Stimulated activated naive CD8-positive, alpha-beta T cell treated with anti-CD3 and anti-CD28 coated beads, Interleukin-15, Interleukin-2, amounts not matched to agents 100 U/mL and 50 U/mL, for 24 hours (primary cell): ENCODE measurements at places on chromosomes 1 and 21.

DNA sequence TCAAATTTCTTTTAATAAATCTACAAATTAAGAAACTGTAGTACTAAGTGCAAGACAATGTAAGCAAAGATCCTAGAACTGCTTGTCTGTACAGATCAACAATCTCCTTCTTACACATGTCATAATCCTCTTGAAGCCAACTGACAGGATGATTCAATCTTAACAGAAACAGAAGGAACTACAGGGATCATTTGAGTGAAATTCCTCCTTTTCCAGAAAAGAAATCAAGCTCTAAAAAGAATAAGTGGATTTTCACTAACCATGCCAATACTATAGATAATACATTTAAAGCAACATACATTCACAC is 53.2 kb downstream of the RAB3GAP2 start:
- no peak for DNase-seq

DNA sequence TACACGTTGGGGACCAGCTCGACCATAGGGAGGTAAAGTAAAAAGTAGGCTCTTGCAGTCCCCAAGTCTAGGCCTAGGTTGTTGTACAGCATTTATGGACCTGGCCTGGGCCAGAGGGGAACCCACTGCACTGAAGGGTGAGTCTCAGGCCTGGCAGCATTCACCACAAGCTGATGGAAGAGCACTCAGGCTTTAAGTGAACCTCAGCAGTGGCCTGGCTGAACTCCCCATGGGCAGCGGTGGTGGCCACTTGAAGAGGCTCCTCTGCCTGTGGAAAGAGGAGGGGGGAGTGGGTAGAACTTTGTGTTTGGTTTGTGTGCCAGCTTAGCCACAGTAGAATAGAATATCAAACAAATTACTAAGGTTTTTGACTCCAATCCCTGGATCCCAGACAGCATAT is 176.2 kb upstream of the PRMT6 start:
- DNase-seq = no peak

DNA sequence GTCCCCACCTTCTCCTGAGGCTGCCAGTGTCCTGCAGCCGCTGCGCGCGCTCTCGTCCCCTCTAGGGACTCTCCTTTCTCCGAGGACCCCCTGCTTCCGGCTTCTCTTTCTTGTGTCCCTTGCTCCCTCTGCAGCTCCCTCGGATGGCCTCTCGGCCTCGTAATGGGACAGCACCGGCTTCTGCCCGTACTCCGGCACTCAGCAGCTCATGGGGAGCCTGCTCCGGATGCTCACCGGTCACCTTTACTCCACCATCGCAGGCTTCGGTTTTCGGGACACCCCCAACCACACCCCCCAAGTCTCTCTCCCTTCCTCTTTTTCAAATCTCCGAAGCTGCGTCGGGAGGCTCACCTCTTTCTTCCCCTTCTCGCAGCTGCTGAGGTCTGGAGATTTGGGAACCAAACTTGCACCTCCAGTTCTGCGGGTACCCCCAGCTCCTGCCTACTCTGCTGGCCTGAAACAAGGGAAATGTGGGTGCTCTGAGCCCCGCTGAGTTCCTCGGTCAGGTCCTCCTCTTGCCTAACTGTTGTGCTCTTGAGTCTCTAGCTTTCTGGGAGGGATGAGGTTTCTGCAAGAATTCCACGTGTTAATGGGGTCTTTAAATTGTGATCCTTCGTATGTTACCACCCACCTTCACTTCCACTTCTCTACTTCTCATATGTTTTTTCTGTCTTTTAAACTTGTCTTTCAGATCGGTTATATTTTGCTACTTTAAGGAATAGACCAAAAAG is 930 bp downstream of the CDC14A start:
- DNase-seq = peak; percentile 55

DNA sequence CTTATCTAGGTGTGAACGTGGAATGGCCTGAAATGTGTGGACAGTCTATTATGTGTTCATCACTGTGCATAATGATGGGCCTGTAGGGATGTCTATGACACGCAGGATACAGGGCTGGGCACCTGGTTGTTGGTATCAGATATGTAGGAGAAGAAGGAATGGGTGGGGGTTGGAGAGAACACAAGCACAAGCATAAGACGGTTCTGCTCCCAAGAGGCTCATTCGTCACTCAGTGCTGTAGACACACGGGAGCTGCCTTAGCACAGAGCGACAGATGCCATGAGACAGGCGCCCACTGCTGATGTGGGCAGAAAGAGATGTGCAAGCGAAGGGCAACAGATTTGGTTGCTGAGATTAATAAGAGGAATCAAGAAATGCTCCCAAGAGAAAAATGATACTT is 256.2 kb downstream of the DISC1 start:
- DNase-seq = no peak

DNA sequence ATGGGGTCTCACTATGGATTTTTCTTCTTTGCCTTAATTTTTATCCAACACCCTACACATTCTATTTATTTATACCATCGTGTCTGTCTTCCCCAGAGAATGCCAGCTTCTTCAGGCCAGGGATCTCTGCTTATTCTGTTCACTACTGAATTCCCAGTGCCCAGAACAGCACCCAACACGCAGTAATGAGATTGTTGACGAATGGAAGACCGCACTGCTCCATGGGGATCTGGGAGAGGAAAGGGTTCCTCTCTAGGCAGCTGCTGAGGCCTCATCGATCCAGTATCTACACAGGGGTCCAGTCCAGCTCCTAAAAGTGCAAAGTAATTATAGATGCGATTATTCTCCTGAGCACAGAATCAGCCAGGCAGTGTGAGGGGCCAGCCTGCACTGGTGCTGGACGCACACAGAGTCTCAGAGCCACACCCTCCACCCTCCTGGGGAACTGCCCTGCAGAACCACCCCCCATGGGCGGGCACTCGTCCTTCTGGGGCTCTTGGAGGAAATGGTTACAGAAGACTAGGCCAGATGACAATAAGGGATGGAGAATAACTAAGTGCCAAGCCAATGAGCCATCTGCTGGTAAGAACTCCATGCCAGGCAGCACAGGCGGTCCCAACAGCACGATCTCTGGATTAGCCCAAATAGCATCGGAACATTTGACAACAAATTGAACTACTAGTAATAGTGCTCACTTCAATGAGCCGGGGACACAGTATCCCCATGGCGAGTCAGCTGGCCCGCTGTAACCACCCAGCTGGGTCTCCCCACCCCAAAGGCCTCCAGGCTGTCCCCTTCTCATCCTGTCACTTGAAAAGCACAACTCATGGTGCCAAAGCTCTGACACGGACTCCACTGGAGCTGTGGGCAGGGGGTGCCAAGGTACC is 1.7 kb upstream of the PDE9A start:
- DNase-seq = no peak

GRCh38 chr1:18919956-18920355 is 17.6 kb upstream of the ALDH4A1 start:
- DNase-seq = no peak

GRCh38 chr1:28249013-28249865 is 10.1 kb upstream of the SESN2 start:
- DNase-seq = peak; percentile 35

- no peak for DNase-seq
Observed at GRCh38 chr1:5125208-5125607, 470.8 kb downstream of the AJAP1 start.
